Astrocyte of the cerebellum (primary cell): ENCODE measurements at places on chromosomes 2 and 18.

GRCh38 chr2:69335311-69335710 is 51.7 kb downstream of the GFPT1 start:
- DNase-seq, result no peak

GRCh38 chr2:168343586-168343985 is 96.2 kb upstream of the STK39 start:
- no peak for DNase-seq

DNA sequence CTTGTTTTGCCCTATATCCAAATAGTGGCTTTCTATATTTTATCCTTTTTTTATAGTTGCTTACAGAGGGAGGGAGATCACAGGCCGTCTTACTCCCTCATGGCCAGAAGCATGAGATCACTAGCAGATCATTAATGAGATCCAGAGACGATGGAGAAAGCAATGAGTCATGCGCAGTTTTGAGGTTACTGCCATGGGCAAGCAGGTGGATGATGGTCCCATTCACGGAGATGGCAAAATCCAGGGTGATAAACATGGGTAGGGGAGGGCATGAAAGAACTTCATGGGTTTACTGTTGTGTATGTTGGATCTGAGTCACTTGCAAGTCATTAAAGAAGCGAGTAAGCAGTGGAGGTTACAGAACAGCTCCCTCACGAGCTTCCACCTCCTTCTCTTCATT is 60.4 kb downstream of the C18orf63 start:
- DNase-seq, result no peak

GRCh38 chr2:60414495-60415138 is 138.8 kb downstream of the BCL11A start:
- no peak for DNase-seq

DNA sequence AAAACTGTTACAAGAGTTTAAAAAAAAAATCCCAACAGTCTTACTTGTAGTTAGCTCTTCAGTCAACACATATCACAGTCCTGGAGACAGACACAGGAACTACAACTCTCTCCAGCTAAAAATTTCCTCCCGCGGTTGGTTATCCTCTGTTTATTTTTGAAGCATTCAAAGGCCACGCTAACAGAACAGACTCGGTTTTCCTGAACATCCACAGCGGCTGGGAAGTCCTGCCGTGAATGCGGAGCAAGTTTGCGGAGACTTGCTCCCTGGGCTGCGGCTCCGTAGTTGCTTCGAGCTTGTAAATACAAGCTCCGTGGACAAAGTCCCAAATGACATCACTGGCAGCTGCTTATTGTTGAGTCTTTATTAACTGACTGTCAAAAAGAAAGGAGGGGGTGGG is at the start of gene NCKAP5:
Gene NCKAP5 (minus strand): TSS at position 292 of the 400 bp plus-strand sequence. CDS start 50,937 bp downstream, outside the sequence.
- DNase-seq, result peak; percentile 24

DNA sequence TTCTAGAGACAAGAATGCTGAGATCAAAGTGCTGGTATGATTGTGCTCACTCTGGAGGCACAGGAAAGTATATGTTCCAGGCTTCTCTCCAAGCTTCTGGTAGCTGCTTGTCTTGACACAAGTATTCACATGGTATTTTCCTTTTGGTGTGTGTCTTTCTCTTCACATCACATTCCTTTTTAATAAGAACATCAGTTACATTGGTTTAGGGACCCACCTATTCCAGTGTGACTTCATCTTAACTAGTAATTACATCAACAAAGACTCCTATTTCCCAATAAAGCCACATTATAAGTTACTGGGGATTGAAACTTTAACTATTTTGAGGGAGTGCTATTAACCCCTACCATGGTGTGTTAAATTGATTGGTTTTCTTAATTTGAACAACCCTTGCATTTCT is 119.1 kb downstream of the FSIP2 start:
- no peak for DNase-seq

GRCh38 chr2:48527226-48527885 is 2.6 kb upstream of the STON1 start:
- DNase-seq, result no peak

GRCh38 chr18:76835380-76835779 is 13.0 kb downstream of the ZNF236 start:
- no peak for DNase-seq

DNA sequence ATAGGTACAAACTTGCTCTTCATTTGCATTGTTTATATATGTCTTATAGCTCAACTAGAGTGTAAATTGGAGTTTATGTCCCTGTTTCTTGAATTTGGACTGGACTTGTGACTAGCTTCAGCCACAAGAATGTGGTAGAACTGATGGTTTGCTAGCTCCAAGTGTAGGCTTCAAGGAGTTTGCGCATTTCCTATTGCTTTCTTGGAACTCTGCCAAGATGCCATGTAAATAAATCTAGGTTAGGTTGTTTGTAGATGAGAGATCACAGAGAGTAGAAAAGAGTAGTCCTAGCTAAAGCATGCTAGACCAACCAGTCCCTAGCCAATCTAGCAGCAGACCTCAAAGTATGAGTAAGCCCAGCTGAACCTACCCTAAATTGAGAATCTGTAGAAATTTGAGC is 183.0 kb upstream of the CYP26B1 start:
- no peak for DNase-seq

DNA sequence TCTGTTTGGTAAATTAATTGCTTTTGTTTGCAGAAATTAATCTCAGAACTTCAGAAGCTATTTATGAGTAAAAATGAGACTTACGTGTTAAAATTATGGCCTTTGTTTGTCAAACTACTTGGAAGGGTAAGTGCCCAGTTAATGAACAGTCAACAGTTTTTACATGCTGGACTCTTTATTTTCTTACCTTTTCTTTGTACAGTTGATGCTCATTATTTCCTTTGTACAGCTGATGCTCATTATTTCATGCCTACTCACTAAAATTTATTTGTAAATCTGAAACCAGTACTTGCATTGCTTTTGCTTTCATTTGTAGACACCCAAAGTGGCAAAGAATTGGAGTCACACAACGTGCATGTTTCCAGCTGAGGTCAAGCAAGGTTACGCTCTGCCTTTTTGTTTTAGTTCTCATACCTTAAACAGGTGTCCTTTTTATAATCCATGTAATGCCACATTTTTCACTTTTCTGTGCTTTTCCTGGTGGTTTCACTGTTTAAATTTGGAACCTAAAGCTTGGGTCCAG is 13.3 kb downstream of the RIF1 start:
- no peak for DNase-seq

DNA sequence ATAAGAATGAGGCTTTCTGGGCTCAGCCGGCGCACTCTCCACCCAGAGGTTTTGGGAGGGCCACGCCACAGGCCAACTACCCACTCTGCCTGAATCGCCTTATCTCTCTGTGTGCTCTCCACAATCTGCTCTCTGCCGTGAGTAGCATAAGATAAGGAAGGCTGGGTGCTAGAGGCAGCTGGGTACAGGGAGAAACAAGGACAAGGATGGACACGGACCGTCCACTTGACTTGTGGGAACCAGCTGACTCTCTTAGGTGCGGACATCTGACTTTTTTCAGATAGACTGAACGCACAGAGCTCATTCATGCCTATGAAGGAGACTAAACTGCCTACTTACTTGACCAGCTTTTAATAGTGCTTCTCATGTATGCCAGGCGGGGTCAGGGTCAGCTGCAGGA is 14.3 kb downstream of the NPAS2 start:
- DNase-seq, result no peak

- no peak for DNase-seq
Observed at GRCh38 chr18:32200766-32201165, 10.9 kb downstream of the MEP1B start.

- no peak for DNase-seq
Observed at GRCh38 chr2:202815548-202816360, 55.8 kb downstream of the ICA1L start.

- DNase-seq, result no peak
Observed at GRCh38 chr2:164875334-164876205, 33.9 kb upstream of the COBLL1 start.

GRCh38 chr2:222688917-222689316 is 17.5 kb downstream of the MOGAT1 start:
- DNase-seq, result peak; percentile 18

- no peak for DNase-seq
Observed at GRCh38 chr2:131145040-131145439, 39.9 kb downstream of the PLEKHB2 start.

GRCh38 chr2:51158251-51158650 is 126.3 kb upstream of the NRXN1 start:
- no peak for DNase-seq

DNA sequence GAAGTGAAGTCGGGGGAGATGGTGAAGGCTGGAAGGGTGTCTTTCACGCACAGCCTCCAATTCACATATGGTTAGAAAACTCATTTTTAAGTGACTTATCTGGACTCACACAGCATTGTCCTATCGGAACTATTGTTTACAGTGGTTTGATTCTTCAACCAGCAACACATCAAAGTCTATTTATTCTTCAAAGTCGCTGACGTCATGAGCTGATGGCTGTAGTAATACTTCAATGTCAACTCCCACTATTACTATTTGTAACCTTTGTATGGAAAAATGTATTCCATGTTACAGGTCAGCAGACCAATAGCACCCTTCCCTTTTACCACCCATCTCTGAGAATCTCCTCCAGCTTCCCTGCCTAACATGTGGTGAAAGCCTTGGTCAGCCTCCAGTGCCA is 47.8 kb upstream of the TMEM163 start:
- no peak for DNase-seq

- DNase-seq, result no peak
Observed at GRCh38 chr18:25075783-25076182, 276.2 kb downstream of the ZNF521 start.

DNA sequence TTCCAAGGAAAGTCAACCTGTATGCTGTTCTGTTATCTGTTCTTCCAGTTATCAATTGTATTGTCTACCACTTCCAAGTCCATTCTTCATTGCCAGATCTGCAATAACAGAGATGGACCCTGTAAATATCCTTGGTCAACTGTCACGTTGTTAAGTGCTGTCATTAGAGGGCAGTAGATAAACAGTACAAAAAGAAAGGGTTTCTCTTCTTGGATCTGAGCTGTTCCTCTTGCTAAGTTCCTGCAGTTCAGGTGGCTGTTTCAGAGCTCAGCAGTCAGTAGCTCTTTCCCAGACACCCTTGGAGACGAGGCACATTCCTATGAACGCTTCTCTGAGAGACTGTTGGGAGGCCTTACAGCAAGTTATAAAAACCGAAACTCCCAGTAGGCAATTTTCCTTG is 957.1 kb upstream of the CHAC2 start:
- DNase-seq, result no peak

GRCh38 chr2:182321096-182321495 is 105.7 kb downstream of the PDE1A start:
- DNase-seq, result no peak

DNA sequence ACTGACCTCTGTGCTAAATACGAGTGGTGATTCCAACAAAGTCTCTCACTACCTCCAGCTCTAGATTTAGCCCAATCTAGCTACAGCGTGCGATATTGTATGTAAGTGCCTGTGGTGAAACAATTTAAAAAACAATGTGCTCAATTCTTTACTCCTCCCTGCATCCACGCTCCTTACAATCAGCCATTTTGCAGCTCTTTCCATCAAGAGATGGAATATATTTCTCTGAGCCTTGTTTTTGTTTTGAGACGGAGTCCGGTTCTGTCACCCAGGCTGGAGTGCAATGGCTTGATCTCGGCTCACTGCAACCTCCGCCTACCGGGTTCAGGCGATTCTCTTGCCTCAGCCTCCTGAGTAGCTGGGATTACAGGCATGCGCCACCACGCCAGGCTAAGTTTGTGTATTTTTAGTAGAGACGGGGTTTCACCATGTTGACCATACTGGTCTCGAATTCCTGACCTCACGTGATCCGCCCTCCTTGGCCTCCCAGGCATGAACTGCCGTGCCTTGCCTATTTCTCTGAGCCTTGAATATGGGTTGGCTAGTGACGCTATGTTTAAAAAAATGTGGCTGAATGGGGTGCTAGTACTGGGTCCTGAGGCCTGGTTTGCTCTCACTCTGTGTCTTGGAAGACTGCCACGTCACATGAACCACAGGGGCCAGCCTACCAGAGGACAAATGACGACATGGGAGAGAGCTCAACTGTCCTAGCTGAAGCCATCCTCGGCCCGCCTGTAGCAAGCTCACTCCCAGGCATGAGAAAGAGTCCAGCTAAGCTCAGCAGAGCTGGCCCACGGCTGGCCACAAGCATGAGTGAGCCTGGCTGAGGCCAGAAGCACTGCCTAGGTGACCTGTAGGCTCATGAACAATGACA is 14.8 kb downstream of the WDFY1 start:
- no peak for DNase-seq

DNA sequence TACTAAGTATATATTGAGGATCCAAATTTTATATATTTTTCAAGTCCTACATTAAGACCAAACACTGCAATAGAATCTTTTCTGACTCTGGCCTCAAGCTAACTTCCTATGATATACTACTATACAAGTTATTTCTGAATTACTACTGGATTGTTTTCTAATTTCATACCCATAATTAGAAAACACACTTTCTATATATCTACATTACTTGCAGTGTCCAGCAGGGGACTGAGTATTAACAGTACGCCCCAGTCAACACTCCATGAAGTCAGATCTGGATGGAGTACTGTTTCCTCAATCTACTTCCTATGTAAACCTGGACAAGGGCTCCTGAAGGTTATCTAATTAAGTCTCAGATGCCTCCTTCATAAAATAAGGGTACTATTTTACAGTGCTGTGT is 26.5 kb downstream of the RMP24 start:
- no peak for DNase-seq

DNA sequence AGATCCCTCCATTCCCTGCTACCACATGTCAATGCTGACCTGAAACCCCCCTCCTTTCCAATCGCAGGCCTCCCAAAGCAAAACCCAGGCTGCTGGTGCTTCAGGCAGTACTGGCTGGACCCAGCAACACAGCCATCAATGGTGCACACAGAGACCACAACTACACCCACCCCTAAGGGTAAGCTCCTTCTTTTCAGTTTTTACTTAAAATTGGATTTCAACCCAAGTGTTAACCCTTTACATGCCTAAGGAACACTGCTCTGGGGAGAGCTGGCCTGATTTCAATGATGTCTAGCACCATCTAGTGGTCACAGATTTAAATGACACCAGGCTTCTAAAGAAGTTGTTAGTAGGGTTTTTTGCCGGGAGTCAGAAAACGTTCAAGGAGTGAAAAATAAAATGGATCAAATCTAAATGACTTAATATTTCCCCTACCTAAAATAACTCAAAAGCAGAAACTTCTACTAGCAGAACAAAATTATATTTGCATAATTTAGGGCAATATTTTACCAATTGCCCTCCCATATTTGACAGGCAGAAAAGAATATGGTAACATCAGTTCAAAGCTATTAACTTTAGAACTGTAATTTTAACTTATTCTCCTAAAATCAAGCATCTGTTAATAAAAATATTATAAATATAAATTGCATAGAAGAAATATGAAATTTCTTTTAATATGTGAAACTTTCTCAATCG is 24.6 kb downstream of the FECH start:
- DNase-seq, result peak; percentile 13

- peak; percentile 47 for DNase-seq
Observed at GRCh38 chr2:164015328-164016123, 279.7 kb upstream of the FIGN start.

DNA sequence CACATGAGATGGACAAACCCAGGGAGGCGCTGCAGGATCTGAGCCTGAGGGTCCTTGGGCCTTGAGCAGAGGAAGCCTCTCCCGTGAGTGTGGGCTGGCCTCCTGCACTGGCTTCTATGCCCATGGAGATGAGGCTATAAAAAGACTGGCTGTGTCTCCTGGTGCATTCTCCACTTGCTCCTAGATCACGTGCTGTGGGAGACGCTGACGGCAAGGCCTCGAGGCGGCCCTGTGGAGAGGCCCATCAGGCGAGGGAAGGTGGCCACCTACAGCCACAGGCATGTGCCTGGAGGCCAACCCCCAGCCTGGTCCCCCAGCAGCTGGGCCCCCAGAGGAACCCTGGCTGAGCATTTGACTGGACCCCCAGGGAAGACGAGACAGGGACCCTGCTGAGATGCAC is 198.9 kb downstream of the TWIST2 start:
- no peak for DNase-seq

GRCh38 chr2:191637182-191638078 is 40.5 kb upstream of the NABP1 start:
- no peak for DNase-seq
